ENCODE measurements at places on chromosomes 5 and 9. TPM values are rescaled to one million over a fixed set of nuclear protein-coding genes. Genes with fewer than 3 reads are reported as not detected.

The NDFIP1 gene
- 134 TPM for total RNA-seq

The SPINK13 gene
- total RNA-seq = not detected

The GABRB2 gene
- total RNA-seq = 98.1 TPM

The ABLIM3 gene
- total RNA-seq = 5.8 TPM

The PARP8 gene
- 48.7 TPM for total RNA-seq

The RMND5B gene
- total RNA-seq = 19.3 TPM

The PCAT7 gene
- total RNA-seq = not detected

The IFNB1 gene
- total RNA-seq = not detected

The KCNMB1 gene
- 0.16 TPM for total RNA-seq

The ANXA1 gene
- total RNA-seq = 27.0 TPM

The ACOT12 gene
- 2.8 TPM for total RNA-seq

The PLPP7 gene
- total RNA-seq = 5.5 TPM

The COL23A1 gene
- 0.16 TPM for total RNA-seq

The TLX3 gene
- not detected for total RNA-seq

The DEPDC1B gene
- 10.3 TPM for total RNA-seq

The FBN2 gene
- total RNA-seq = 8.6 TPM

- DNase-seq = no peak
Measured at GRCh38 chr5:15737871-15738664, 238.1 kb downstream of the FBXL7 start.

- DNase-seq = no peak
Measured at GRCh38 chr9:85321561-85321960, 420.2 kb downstream of the AGTPBP1 start.

DNA sequence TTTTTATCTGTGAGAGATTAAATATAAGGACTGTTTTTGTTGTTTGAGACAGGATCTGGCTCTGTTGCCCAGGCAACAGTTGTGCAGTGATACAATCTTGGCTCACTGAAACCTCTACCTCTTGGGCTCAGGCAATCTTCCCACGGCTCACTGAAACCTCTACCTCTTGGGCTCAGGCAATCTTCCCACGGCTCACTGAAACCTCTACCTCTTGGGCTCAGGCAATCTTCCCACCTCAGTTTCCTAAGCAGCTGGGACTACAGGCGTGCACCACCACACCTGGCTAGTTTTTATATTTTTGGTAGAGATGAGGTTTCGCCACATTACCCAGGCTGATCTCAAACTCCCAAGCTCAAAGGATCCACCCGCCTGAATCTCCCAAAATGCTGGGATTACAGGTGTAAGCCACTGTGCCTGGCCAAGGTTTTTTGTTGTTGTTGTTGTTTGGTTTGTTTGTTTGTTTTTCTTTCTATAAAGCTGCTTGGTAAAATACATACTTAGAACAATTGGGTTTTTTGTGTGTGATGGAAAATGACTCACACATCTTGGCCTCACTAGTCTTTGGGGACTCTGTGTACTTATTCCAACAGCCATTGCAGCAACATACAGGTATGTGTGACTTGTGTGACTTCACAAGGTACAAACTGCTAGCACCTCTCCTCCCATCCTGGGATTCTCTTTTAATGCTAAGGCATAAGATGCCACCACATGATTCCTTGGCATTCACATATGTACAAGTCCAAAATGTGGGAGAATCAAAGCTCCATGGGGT lies 36.5 kb upstream of the RASA1 start:
- no peak for DNase-seq

- DNase-seq = no peak
Measured at GRCh38 chr5:101346906-101347305, 443.8 kb upstream of the ST8SIA4 start.

- DNase-seq = no peak
Measured at GRCh38 chr5:172859966-172860365, 25.9 kb downstream of the ERGIC1 start.

GRCh38 chr5:126917918-126918614 lies 112.3 kb downstream of the MARCHF3 start:
- DNase-seq = no peak

DNA sequence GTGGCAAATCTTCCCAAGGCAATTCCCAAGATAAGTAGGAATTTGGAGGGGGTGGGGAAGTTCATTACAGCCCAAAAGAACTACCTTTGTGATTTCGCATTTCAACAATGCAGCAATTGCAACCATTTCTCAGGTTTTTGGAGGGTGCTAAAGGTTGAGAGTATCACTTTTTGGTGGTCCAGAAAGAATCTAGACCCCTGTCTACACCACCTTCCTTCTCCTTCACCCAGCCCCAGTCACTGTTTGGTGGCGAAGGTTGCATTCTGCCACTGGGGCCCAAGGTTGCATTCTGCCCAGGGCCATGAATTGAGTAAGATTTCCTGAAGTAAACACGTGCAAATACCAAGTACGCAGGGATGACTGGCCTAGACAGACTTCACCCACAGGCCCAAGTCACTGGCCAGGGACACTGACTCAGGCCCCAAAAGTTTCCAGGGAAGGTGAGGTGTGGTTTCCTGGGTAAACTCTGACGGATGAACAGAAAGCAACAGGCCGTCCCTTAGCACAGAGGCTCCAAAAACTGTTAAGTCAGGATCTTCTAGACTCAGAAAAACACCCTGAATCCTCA lies 5.7 kb downstream of the PDE6A start:
- DNase-seq = no peak

GRCh38 chr5:61802456-61802855 lies 470.4 kb downstream of the ZSWIM6 start:
- DNase-seq = no peak

GRCh38 chr9:136531186-136531903 lies 14.5 kb downstream of the NOTCH1 start:
- DNase-seq = no peak

GRCh38 chr5:75672616-75673015 lies 44.6 kb downstream of the POC5 start:
- DNase-seq = no peak

DNA sequence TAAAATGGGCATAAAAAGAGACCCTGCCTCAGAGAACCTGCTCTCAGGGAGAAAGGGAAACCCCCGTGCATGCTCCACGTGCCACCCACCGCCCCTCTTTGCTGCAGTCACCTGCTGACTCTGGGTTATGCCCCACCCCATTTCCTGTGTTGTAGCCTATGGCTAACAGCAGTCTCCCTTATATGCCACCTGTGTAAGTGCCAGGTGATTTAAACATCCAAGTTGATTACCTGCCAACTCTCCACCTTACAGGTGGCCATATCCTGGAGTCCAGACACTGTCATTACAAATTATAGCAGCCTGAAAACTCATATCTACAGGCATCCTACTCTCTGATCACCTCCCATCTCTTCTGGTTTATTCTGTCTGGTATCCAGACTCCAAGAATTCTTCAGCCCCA lies 242.6 kb downstream of the HSPA4 start:
- DNase-seq = no peak

DNA sequence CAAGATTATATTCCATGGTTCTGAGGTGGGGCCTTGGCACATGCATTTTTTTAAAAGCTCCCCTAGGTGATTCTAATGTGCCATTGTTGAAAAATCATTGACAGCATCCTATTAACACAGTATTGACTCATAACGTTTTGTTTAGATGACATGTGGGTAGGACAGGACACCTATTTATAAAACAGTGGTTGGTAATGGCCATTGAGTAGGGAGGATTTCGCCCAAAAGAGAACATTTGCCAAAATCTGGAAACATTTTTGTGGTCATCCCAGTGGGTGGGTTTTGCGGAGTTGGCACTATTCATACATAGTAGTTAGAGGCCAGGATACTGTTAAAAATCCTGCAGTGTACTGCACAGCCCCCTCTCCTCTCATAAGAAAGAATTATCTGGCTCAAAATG lies 6.4 kb upstream of the CHD1 start:
- DNase-seq = no peak

DNA sequence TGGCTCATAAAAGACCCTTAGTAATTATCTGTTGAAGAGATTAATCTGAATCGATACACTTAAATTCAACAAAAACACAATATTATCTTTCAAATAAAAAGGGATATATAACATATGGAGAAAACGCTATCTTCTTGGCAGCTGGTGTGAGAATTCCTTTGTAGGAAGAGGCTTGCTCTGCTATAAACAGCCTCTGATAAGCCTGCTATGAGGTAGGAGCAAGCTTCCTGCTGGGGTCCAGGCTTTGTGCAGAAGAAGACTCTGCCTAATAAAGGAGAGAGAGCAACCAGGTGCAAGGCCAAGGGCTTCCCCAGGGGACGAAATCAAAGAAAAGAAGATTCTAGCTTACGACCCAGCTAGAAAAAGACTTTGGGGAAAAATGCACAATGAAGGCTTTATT lies 43.3 kb upstream of the SSBP2 start:
- no peak for DNase-seq

- DNase-seq = no peak
Measured at GRCh38 chr5:141873933-141874261, 4.3 kb downstream of the PCDH1 start.

- no peak for DNase-seq
Measured at GRCh38 chr9:3721096-3721495, 195.3 kb upstream of the RFX3 start.

- DNase-seq = no peak
Measured at GRCh38 chr9:114592356-114592755, 4.8 kb downstream of the ATP6V1G1 start.

- no peak for DNase-seq
Measured at GRCh38 chr9:68876273-68876672, 137.6 kb downstream of the PRKACG start.

GRCh38 chr5:150034662-150035061 lies 34.1 kb downstream of the HMGXB3 start:
- DNase-seq = no peak

- no peak for DNase-seq
Measured at GRCh38 chr5:173765029-173765644, 123.0 kb upstream of the CPEB4 start.

- no peak for DNase-seq
Measured at GRCh38 chr5:143026380-143026779, 256.2 kb downstream of the ARHGAP26 start.

DNA sequence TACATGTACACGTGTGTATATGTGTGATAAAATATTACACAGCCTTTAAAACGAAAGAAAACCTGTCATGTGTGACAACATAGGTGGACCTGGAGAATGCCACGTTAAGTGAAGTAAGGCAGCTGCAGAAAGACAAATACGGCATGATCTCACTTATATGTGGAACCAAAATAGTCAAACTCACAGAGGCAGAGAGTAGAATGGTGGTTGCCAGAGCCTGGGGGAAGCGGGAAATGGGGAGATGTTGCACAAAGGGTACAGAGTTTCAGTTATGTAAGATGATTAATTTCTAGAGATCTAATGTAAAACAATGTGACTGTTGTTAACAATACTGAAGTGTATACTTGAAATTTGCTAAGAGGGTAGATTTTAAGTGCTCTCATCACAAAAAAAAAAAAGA lies 34.8 kb downstream of the ADAMTS12 start:
- no peak for DNase-seq

Measured in occipital lobe (tissue), 3 donors.